ENCODE measurements at places on chromosomes 3 and 15. TPM values are rescaled to one million over a fixed set of nuclear protein-coding genes. Genes with fewer than 3 reads are reported as not detected.
A peak's percentile ranks its signal among the peaks of the same experiment; 100 is the strongest.

The GPR27 gene
- total RNA-seq, result 0.20 TPM

The MIX23 gene
- total RNA-seq, result 62.3 TPM

GRCh38 chr3:31823184-31823583, 157.9 kb downstream of the OSBPL10 start:
- peak; percentile 59 for DNase-seq

The ARNT2 gene
- 0.25 TPM for total RNA-seq

The CSPG5 gene
- 0.10 TPM for total RNA-seq

The TBC1D5 gene
- total RNA-seq, result 46.3 TPM

The THRB gene
- total RNA-seq, result 3.1 TPM

- no peak for DNase-seq
These were observed 1011.9 kb downstream of the VGLL3 start for GRCh38 chr3:85979034-85979433.

The ALDH1A2 gene
- 1.9 TPM for total RNA-seq

The NR2F2 gene
- total RNA-seq, result 30.6 TPM

The STX19 gene
- total RNA-seq, result 0.18 TPM

The AAGAB gene
- total RNA-seq, result 52.0 TPM

DNA sequence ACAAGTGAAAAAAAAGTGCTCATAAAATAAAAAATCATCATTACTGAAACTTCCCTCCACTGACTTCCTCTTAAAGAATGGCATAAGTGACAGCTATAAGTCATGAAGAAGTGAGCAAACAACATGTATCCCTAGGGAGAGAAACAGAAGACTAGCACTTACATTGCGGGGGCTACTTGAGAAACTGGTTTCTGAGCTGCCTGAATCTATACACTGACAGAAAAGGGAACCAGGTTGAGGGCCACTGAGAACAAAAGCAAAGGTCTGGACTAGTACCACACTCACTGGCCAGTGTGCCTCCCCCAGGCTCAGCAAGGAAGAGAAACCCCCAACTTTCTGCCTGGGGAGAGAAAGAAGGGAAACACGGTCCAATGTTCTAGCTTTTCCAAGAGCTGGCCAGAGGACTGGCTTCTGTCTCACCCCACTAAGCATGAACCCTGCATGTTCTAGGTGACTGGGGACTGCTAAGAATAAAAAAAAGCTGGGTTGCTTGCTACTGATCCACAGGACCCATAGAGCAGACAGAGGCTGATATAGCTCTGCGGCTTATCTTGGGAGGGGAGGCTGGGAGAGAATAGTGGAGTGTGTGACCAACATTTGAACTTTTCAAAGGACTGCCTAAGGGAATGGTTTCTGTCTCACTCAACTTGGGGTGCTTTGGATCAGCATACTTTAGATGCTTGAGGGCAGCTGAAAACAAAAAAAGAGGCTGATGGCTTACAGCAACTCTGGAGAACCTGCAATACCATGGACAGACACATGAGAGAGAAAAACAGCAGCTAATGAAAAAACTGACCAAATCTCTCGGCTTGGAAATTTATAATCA, 8.1 kb downstream of the RAD18 start:
- no peak for DNase-seq

- DNase-seq, result peak; percentile 62
These were observed 16.1 kb upstream of the AHSG start for GRCh38 chr3:186596568-186597287.

- DNase-seq, result peak; percentile 20
These were observed 547 bp upstream of the PCCB start for GRCh38 chr3:136249593-136249992.

DNA sequence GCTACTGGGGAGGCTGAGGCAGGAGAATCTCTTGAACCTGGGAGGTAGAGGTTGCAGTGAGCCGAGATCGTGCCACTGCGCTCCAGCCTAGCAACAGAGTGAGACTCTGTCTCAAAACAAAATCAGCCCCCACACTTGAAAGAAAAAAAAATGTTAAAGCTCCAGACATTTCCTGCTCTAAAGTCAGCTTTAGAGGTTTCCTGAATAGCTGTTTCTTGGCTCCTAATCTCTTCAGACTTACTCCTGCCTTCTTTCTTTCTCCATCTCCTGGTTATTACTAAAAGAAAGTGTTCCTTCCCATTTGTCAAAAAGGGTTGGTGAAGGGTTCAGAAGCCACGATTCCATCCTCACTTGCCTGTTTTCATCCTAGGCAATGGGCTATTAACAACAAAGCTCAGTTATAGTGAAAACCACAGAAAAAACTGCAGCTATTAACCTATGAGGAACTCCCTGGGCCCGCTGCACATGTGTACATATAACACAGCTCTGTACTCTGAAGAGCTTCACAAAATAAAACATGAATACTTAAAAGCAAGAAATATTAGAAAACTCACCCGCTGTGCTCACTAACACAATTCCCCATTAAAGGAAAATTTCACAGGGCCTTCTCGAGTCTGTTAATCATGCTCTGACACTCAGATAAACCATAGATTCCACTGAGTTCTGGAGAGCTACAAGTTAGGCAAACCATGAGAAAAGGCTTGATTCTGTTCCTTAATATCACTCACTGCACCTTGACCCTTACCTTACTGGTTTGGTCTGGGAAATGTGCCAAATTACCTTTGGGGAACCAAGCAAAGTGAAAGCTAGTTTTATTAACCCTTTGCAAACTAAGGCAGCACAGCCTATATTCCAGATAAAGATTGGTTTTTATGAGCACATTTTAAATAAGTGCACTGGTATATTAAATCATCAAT, 89.9 kb upstream of the TSPAN3 start:
- peak; percentile 22 for DNase-seq

The CYP1A2 gene
- total RNA-seq, result not detected

DNA sequence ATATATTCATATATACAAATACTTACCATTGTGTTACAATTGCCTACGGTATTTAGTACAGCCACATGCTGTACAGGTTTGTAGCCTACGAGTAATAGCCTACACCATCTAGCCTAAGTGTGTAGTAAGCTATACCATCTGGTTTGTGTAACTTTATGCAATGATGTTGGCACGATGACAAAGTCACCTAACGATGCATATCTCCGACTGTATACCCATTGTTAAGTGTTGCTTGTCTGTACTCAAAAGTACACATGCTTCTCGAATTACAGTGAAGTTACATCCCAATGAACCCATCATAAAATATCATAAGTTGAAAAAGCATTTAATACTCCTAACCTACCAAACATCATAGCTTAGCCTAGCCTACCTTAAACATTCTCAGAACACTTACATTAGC, 327.1 kb downstream of the KBTBD8 start:
- no peak for DNase-seq

DNA sequence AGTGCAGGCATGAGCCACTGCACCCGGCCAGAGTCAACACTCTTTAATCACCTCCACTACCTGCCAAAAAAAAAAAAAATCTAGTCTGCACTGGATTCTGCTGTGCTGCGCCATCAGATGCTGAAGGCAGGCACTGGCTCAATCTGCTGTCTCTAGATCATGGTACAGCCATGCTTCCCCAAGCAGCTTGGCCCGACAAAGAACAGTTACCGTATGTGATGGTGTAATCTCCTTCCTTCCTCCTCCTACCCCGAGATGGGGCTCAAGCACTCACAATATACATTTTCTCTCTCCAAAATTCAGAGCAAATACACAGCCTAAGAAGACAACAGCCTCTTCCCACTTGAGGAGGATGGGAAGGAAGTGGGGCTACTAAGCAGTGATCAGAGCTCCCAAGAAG, 45.1 kb downstream of the DAPK2 start:
- no peak for DNase-seq

DNA sequence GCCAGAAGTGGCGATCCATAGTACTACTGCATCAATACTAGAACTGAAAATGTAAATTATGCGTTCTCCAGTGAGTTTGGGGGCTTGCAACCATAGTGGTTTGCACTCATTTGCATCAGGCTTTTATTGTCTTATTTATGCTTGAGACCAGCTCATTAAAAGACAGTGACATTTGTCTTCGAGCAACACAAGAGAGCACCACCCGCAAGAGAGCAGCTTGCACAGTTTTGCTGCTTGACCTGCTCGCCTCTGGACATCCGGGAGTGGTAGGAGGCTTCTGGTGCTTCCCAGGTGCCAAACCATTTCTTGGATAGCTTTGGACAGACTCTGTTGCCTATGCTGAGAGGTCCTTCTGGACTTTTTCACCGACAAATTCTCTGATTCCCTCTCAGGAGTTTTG, 294.6 kb downstream of the MEX3B start:
- no peak for DNase-seq

The ACAP2 gene
- 27.9 TPM for total RNA-seq

The KLHL40 gene
- not detected for total RNA-seq

DNA sequence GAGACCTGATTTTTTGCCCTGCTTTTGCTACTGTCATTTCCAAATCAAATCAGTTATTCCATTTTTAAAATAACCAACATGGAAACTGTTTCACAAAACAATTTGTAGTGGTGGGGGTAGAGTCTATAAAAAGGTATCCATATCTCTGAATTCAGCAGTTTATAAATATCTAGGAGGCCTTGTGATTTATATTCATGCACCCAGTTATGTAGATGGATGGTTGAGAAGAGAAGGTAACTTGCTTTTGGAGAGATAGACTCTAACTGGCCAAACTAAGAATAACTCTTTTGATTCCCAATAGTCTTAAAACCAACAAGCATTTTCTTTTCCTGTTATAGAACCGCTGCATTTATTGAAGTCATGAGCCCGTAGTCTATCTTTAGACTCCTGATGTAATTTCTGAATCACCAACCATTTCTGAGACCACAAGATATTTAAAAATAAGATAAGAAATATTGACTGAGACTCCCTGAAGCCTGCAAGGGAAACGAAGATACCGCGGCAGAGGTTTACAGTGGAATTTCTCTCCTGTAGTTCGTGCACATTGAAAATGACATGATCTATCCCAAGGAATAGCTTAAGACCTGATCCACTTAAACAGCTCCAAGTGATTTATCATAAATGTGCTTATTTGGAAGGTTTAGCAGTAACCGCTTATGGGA, 68.5 kb downstream of the SAMMSON start:
- no peak for DNase-seq

The PRTG gene
- not detected for total RNA-seq

DNA sequence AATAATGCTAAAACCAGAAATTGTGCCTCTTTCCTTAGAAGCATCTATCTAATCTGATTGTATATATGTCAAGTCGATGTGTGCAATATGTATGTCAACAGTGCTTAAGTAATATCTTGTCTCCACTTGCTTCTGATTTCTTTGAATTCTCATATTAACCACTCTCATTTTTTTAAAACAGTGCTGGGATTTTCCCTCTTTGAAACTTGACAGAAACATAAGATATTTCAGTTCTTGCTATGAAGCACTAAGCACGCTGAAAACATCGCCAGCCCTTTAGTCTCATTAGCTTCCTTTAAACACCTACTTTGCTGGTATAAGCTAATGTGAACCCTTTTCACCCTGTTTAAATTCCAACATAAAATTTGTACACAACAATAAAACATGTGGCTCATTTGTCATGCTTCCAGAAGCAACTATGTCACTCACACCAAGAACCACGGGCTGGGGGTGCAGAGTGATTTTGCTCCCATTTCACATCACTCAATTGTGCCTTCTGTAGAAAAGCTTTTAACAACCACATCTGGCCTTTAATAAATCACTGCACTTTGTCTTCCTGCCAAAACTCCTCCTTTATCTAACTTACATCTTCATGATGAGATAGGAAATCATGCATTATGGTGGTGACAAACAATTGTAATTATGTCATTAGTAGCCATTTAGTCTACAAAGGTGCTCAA, 185.2 kb downstream of the FOXP1 start:
- no peak for DNase-seq

- DNase-seq, result no peak
These were observed 880.2 kb downstream of the OTOL1 start for GRCh38 chr3:162376761-162377160.

GRCh38 chr15:23467110-23467600, 20.1 kb upstream of the GOLGA6L2 start:
- DNase-seq, result no peak

DNA sequence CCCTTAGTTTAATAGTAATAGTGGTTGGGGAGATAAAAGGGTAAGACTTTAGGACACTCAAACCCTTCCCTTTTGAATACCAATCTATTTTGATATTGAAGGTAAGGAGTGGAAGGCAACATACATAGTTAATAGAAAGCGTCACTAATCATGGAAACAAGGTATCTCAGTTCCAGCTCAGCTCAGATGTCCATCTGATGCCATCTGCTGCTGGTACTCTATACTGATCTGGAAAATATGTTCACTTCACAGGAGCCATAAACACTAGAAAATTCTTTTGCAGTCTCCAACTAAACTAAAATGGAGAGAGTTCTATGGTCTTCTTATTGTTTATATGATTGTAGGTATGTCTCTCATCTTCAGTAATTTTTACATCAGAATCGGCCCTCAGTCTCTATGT, 1777.1 kb downstream of the OTOL1 start:
- DNase-seq, result no peak

DNA sequence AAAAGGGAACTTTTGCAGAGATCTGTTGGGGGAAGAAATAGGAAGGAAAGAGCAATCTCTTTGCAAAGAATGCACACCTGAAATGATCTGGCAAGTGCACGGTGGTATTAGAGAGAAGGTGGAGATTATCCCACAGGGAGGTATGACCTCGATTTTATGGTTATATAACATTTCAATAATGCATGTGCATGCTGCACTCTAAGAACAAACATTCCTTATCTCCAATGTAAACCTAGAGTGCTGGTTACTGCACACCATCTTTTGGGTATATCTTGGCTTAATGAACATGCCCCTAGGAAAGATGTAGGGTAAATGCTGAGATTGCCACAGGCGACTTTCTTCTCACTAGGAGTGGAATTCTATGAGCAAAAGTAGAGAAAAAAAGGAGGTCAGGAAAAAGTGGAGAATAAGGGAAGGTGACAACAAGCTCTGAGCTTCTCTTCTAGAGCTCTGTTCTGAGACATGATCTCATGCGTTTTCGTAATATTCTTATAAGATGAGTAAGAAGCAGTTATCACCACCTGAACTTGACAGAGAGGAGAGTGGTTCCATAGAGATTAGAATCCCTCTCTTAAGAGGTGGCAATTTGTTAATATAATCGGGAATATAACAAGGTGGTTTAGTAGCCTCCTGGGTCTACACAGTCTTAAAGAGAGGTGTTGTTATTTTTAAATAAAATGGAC, 117.5 kb upstream of the TMC3 start:
- DNase-seq, result no peak

- peak; percentile 49 for DNase-seq
These were observed 271.4 kb upstream of the RARB start for GRCh38 chr3:25156626-25157025.

The APOD gene
- total RNA-seq, result not detected

DNA sequence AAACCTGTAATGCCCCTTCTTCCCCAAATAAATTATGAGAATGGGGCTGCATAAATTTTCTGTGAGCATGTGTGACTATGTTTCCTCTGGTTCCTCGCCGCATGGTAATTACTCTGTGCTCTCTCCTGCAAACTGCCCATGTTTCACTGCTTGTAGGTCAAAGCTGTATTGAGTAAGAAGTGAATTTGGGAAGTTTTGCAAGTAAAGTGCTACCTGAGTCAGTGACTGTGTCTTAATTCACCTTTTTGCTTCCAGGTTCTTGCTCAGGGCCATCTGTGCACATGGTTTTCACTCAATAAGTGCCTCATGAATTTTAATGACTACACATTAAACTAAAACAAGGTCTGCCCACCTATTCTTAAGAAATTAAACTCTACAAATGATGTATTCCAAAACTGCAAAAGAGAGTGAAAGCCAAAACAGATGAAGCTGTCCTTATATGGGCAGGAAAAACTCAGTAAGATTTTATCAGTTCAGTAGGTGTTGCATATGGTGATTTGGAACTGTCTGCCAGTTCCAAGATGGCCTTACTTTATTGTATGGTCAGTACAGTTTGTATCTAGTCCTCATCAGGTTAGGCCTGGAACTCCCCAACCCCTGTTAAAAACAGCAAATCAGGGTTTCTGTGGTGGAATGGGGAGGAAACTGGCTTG, 100.0 kb downstream of the LPP start:
- no peak for DNase-seq
